Effector memory CD8-positive, alpha-beta T cell (primary cell): ENCODE measurements at places on chromosomes 1 and 21.

DNA sequence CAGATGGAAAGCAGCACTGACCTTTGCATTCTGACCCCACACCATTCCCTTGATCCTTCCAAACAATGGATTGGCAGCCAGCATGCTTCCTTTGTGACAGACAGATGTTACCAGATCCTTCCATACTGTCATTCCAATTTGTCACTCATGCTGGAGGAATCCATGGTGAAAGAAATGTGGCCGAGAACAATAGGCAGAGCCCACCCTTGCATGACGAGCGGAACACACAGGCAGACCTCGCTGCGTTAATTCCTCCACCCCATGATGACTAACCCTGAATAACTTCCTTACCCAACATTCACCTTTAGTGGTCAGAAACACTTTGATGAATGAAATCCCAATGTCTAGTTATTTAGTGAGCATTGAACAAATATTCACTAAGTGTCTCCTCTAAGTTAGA, 45.1 kb downstream of the PDPN start:
- peaks cover 17% of the 10 kb centered on the region for H3K27me3 ChIP-seq
- H3K27ac ChIP-seq, result no peak overlapping the region
- H3K36me3 ChIP-seq, result peaks cover 2% of the 10 kb centered on the region
- no peaks in the 10 kb centered on the region for H3K4me1 ChIP-seq

DNA sequence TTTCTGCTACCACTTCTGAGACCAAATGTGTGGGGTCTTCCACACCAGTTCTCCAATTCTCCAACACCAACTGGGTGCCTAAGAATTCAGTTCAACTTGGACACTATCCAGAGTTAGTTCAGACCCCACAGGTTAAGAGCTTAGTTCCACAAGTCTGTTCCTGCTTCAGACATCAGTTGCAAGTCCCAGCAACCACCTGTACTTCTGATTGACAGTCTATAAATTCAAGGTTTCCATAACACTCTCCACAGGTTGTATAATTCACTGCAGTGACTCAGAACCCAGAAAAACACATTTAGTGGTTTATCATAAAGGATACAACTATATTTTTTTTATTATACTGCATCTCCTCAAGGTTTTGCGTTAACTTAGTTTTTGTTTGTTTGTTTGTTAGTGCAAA, 18.7 kb downstream of the AK5 start:
- no peak for DNase-seq
- no peaks in the 10 kb centered on the region for H3K36me3 ChIP-seq
- no peak overlapping the region for H3K27ac ChIP-seq
- peaks cover 9% of the 10 kb centered on the region for H3K27me3 ChIP-seq
- no peaks in the 10 kb centered on the region for H3K4me1 ChIP-seq

DNA sequence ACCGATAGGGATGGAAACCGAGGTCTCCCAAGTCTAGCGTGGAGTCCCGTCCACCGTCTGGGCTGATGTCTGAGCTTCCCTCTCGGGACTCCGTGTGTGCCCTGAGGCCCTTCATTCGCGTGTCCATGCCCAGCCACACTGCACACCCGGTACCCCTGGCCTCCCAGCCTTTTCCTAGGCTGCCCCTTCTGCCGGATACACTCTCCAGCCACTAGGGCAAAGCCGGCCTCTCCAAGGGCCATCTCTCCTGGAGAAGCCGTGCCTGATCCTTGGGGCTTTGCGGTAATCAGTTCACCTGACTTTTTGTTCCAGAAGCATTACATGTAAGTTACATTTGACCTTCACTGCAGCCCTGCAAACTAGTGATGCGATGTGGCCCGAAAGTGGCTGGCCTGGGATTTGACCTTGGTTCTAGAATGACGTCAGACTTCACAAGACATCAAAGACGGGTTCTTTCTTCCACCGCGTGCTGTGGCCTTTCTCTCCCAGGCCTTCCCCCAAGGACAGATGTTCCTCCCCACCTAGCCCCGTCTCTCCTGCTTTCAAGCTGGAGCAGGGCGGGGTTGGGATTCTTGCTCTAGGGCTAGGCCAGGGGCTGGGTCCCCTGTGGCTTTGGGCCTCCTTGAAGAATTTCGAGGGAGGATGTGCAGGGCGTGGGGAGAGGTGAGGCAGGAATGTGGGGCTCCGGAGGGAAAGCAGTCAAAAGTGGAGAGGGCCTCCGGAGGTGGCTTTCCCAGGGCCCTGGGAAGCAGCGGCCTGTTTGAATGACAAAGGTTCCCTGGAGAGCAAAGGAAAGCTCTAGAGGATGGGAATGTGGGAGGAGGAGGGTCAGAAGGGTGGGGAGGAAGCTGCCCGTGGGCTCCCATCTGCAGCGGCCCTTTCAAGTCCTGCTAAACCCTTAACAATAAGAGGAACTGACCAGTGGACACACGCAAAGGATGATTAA, 49.7 kb upstream of the SLC2A1 start:
- H3K36me3 ChIP-seq, result no peaks in the 10 kb centered on the region
- H3K4me3 ChIP-seq, result no peak overlapping the region
- H3K27me3 ChIP-seq, result peaks cover 47% of the 10 kb centered on the region
- no peak for DNase-seq

DNA sequence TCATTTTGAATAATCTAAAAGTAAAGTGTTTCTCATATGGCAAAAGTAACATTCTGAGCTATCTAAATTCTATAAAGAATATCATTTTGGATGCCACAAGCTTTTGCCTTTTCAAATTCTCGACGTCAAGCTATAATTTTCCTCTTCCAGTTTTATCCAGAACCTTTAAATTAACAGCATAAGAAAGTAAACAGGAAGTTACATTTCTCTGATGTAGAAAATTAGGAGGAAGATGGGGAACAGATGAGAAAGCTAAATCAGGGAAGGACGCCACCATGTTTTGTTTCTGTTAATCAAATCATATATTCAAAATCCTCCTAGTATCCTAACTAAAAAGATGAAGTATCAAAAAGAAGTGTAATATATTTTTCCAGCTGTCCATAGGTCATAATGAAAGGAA, 8.8 kb upstream of the CAMSAP2 start:
- H3K27me3 ChIP-seq, result peaks cover 12% of the 10 kb centered on the region
- H3K36me3 ChIP-seq, result no peaks in the 10 kb centered on the region
- H3K4me3 ChIP-seq, result no peak overlapping the region
- DNase-seq, result no peak
- H3K27ac ChIP-seq, result no peak overlapping the region
- H3K4me1 ChIP-seq, result no peaks in the 10 kb centered on the region

DNA sequence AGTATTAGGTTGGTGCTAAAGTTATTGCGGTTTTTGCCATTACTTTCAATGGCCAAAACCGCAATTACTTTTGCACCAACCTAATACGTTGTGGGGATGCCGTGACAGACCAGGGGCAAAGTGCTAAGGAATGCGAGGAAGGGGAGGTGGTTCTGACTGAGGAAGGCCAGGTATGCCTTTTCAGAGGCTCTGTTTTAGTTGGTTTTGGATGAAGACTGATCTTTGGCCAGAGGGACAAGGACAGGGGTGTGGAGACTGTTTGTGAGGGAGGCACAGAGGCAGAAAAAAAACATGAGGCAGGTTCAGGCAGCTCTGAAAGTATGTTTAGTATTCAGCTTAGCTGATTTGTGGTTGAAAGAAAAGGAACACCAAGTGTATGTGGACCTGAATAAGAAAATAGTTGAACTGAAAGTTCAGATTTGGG, 358.2 kb downstream of the RPS6KC1 start:
- H3K4me1 ChIP-seq, result no peaks in the 10 kb centered on the region
- no peak overlapping the region for H3K4me3 ChIP-seq
- no peaks in the 10 kb centered on the region for H3K36me3 ChIP-seq
- H3K27ac ChIP-seq, result no peak overlapping the region
- no peak for DNase-seq
- H3K27me3 ChIP-seq, result peaks cover 15% of the 10 kb centered on the region
